Activated CD4-positive, alpha-beta T cell treated with anti-CD3 and anti-CD28 coated beads, Interleukin-2, amount 50 U/mL, for 48 hours (primary cell): ENCODE measurements at places on chromosomes 16 and 17.

- DNase-seq, result no peak
These were observed 3.0 kb downstream of the HIRIP3 start for GRCh38 chr16:29992344-29992967.

DNA sequence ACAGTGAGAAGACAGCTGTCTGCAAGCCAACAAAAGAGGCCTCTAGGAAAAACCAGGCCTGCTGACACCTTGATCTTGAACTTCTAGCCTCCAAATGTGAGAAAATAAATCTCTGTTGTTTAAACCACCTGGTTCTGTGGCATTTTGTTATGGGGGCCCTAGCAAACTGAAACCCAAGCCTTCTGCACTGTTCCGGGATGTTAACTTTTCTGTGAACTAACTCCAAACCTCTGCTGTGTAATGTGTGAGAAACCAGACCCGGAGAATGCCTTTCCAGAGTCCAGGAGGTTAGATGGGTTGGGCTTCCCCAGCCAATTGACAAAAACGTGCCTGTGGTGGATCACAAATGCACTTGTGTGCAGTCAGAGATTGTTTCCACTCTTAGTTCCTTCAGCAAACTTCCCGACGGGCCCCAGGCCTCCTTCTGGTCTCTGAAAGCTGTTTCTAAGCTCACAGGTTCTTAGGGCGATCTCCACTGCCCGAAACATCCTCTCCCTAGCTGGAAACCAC is 13.6 kb upstream of the GGA2 start:
- DNase-seq, result no peak

DNA sequence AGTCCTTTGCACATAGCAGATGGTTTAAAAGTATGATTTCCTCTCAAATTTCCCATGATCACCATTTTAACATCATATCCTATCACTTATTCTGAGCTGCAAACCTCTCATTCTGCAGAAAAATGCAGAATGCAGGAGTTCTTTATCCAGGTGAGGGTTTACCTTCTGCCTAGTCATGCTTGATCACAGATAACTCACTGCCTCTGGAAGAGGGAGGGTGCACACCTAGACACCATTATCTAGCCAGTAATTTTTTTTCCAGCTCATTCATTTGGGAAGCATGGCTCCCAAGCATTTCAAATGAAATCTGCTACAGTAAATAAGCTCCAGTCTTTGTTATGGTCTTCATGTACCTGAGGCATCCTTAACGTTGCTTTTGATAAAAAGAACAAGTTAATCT is 38.0 kb downstream of the RFFL start:
- DNase-seq, result no peak

- DNase-seq, result peak; percentile 88
These were observed 3.3 kb upstream of the HOXB8 start for GRCh38 chr17:48618256-48618896.

- peak; percentile 34 for DNase-seq
These were observed 13.3 kb upstream of the SDK2 start for GRCh38 chr17:73657473-73658116.

GRCh38 chr16:58062821-58063220 is 37.3 kb downstream of the MMP15 start:
- DNase-seq, result no peak

DNA sequence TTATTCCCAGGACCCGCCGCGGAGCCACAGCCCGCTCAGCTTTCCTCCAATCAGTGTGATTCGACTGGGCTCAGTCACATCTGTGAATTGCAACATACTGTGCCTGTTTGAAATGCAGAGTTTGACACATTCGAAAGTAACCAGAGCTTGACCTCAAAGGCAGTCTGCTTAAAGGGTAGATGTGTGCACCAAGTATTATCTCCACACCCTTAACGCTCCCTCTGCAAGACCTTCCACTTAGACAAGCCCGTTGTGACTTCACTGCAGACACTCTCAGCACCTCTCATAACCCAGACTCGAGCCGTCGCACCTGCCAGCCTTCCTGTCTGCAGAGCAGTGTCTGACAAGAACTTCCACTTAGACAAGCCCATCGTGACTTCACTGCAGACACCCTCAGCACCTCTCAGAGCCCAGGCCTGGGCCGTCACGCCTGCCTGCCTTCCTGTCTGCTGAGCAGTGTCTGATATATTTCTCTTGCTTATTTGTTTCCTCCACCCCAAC is 3.7 kb downstream of the KLHDC4 start:
- no peak for DNase-seq

DNA sequence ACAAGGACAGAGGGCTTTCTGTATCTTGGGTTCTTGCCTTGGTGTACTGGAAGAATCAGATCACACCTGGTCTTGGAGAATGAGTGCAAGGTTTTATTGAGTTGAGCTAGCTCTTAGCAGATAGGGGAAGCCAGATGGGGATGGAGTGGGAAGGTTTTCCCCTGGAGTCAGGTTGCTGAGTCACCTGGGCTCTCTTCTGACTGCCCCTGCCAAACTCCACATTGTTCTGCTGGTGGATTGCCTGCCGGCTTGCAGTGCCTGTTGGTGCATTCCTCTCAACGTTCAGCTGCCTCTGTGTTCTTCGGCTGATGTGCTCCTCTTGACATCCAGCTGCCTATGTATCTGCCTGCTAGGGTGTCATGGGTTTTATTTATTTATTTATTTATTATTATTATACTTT is 1431.1 kb downstream of the CDH8 start:
- DNase-seq, result no peak

DNA sequence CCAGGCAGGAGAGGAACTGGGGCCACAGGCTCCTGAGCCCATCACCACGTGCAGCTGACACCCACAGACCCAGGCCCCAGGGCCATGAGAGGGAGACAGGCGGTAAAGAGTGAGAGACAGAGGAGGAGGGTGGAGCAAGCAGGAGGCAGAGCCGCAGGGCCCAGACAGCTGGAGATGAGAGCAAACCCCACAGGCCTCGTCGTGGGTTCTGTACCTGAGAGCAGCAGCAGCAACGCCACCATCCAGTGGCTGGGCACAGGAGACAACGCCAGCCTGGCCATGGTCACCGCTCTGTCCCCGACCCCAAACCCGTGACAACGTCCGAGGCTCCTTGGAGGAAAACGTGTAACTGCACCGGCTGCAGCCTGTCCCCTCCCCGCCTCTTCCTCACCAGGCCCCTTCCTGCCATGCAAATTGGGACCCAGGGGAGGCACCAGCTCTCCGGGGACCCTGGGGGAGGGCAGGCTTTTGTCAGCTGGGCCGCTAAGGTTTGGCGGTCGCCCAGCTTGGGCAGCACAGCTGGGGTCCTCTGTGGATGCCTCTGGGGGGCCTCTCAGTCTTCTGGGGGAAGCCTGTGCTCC is at the start of gene CD79B:
CD79B (minus strand) TSS at position 351 of the 581 bp plus-strand sequence; CDS start at position 281, 70 bp downstream.
- peak; percentile 57 for DNase-seq

- peak; percentile 71 for DNase-seq
These were observed at the start of gene SLC46A1 for GRCh38 chr17:28405632-28406472. Gene SLC46A1, minus strand, starts transcription at chr17:28406212. Its CDS starts 98 bp downstream, at chr17:28406114.

DNA sequence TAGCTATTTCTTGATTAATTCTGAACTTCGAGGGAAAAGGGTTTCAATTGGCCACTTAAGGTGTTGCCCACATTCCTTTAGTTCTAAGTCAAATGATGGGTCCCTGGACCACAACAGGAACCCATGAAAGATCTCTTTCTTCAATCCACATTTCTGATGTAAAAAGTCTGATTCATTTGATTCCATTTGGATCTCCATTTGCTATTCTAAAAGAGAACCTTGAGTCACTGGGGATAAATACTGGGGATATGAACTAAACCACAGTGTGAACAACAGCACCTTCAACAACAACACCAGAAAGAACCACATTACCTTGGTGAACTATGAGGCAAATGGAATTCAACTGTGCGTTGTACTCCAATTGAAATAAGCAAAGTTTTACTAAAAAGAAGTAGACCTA is 108.9 kb upstream of the IRX5 start:
- DNase-seq, result no peak

- no peak for DNase-seq
These were observed 110.7 kb downstream of the LITAF start for GRCh38 chr16:11475896-11476630.

GRCh38 chr17:72613806-72614292 is 478.6 kb downstream of the SLC39A11 start:
- no peak for DNase-seq

GRCh38 chr16:31455601-31456314 is 3.5 kb upstream of the ARMC5 start:
- DNase-seq, result no peak

DNA sequence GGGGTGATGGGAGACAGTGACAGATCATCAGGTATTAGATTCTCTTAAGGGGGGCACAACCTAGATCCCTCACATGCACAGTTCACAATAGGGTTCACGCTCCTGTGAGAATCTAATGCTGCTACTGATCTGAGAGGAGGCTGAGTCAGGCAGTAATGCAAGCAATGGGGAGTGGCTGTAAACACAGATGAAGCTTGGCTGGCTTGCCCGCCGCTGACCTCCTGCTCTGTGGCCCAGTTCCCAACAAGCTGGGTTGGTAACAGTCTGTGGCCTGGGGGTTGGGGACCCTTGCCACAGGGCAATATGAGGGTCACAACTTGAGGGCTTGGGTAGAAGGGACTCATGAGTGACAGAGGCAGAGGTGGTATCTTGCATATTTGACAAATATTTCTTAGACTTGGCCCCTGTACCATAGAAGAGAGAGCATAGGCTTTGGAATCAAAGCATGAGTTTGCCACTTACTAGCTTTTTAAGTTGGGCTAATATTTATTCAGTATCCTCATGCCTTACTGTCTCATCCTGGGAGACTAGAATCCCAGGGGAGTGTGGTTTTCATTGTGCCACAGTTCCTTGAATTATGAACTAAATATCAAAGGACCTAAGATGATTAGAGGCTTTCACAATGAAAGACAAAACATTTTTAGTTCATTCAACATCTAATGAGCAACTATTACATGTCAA is 133.4 kb downstream of the SPACA3 start:
- no peak for DNase-seq

- DNase-seq, result no peak
These were observed 14.8 kb downstream of the TMEM204 start for GRCh38 chr16:1548233-1548632.

DNA sequence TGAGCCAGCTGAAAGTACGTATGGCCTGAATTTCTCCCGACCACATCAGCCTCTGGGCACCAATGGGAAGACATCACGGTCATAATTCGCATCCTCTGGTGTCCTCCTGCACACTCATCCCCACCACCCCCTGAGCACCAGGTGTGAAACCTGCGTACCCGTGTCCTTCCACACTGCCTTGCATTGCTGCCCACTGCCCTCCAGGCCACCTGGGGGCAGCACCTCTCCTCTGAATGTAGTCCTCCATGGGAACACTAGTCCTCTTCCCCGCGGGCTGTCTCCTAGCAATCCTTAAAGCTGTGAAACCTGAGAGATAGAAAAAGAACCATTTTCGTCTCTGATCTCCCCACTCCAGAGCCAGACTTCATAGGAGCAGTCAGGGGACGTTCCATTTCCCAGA is 125.5 kb downstream of the ZNF18 start:
- DNase-seq, result peak; percentile 3

DNA sequence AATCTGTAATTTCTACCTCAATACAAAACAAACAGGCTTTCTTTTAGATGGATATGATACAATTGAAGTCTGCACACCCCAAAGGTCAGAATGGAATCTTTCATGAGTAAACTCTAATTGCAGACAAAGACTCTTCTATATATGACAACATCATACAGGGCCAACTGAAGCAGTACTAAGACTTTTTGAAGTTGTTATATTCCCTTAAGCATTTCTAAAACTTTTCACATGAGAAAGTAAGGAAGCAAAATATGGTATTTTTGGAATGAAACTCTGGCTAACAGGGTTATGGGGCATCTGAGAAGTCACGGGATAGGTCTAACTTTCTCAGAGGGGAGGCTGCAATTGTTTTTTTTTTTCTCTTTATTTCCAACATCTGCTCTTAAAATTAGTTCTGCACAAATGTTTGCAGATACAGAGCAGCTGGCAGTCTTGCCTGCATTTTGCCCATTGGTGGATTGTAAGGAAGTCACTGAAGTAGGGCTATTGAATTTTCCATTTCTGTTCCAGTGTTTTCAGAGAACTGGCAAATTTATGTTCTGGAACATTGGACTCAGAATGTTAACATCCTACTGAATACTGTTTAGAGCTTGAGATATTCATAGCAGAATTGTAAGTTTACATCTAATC is 59.1 kb downstream of the SSH2 start:
- no peak for DNase-seq

DNA sequence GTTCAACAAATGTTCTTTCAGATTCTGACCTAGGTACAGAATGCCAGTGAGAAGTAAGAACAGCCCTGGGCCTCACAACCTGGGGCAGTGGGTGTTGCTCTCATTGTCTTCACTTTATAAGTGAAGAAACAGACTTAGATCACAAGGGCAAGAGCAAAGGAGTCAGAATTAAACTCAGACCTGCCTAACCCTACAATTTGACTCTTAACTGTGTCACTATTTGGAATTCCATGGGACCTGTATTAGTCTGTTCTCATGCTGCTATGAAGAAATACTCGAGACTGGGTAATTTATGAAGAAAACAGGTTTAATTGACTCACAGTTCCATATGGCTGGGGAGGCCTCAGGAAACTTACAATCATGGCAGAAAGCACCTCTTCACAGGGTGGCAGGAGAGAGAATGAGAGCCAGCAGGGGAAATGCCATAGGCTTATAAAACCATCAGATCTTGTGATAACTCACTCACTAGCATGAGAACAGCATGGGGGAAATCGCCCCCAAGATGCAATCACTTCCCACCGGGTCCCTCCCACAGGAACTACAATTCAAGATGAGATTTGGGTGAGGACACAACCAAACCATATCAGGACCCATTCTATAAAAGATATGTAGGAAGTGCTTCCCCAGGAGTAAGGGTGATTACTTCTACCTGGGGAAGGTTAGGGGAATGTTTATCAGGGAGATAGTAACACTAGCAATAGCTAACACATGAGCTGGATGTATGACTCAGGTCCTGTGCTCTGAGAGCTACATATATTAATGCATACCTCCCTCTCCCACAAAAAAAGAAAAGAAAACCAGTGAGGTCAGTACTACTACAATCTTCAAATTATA is 270.1 kb downstream of the SOX9 start:
- DNase-seq, result no peak

DNA sequence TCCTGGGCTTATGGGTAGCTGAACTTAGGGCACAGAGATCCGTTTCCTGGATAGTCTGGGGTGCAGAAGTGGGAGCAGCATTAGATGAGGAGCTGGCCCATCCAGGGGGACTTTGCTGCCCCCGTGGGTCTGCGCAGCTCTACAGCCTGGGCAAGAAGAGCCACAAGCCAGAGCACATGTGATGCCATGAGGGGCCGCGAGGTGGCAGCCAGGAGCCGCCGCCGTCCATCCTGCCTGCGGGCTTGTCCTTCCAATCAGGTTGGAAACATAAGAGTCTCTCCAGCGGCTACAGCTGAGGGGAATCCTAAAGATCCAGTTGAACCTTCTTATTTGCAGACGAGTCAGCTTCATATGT is 21.9 kb downstream of the C1QTNF1 start:
- peak; percentile 68 for DNase-seq

DNA sequence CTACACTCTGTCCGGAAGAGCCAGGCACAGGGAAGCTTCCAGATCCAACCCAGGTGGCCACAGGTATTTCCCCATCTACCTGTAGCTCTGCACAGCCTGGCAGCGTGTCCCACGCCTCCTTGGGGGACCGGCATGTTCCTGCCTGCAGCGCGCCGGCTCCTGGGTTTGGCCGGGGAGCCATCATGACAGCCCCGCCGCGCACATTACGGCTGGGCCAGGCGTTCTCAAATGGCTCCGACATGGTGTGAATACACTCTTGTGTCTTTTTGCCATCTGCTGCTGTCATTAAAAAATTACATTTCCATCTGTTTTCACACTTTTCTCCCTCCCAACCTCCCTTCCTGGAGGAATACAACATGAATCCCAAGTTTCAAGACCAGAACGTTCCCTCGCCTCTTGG is 8.0 kb upstream of the GINS2 start:
- DNase-seq, result no peak

- DNase-seq, result no peak
These were observed 176.7 kb downstream of the ABCC12 start for GRCh38 chr16:47979164-47979520.
